Activated naive CD8-positive, alpha-beta T cell treated with anti-CD3 and anti-CD28 coated beads for 36 hours (primary cell): ENCODE measurements at places on chromosomes 12 and 14.
A peak's percentile ranks its signal among the peaks of the same experiment; 100 is the strongest.

DNA sequence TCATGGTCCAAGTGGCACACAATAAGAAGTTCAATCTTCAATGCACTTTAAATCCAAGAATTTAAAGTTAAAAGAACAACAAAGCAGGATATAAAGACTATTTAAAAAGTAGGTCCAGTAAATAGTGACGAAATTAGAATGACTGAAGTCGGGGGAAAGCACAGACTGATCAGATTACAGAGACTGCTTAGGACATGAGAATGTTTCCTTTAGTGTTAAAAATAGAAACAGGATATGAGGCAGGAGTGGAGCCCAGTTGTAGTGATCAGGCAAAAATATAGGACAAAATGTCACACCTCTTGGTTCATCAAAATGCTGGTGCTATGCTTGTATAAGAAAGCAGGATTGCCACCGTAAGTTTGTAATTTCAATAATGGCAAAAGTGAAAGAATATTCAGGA is 52.2 kb upstream of the CD163 start:
- no peak for DNase-seq

GRCh38 chr14:86501611-86502010 is 971.7 kb downstream of the FLRT2 start:
- DNase-seq, result no peak

GRCh38 chr12:52821826-52822660 is 8.1 kb upstream of the KRT4 start:
- DNase-seq, result no peak

DNA sequence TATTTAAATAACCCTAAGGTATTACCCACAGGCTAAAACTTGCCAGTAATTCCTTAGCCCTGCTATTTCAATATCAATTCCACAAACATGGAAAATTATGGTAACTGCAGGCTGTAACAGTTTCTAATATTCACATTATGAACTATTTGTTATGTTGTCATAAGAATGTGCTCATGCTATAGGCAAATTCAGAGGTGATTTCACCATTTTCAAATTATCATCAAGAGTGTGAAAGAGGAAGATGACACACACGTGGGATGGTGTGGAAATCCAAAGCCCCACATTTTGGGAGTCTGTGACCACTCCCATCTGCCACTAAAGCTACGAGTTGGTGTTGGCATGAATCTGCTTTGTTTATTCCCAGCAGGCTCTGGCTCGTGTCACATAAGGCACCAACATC is 5.9 kb upstream of the MYO1A start:
- no peak for DNase-seq

GRCh38 chr14:41608681-41609390 is 2.2 kb downstream of the LRFN5 start:
- no peak for DNase-seq

DNA sequence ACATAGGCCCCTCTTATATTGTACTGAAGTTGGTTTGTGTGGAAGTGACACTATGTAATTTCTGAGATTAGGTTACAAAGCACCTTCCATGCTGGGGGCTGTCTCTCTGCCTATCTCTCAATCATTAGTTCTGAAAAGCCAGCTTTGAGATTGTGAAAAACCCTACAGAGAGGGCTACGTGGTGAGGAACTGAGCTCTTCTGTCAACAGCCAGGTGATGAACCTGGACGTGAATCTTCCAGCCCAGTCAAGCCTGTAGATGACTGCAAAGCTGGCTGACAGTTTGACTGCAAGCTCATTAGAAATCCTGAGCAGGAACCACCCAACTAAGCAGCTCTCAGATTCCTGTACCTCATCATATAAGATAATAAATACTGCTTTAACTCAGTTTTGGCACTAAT is 36.3 kb upstream of the BBS10 start:
- no peak for DNase-seq

DNA sequence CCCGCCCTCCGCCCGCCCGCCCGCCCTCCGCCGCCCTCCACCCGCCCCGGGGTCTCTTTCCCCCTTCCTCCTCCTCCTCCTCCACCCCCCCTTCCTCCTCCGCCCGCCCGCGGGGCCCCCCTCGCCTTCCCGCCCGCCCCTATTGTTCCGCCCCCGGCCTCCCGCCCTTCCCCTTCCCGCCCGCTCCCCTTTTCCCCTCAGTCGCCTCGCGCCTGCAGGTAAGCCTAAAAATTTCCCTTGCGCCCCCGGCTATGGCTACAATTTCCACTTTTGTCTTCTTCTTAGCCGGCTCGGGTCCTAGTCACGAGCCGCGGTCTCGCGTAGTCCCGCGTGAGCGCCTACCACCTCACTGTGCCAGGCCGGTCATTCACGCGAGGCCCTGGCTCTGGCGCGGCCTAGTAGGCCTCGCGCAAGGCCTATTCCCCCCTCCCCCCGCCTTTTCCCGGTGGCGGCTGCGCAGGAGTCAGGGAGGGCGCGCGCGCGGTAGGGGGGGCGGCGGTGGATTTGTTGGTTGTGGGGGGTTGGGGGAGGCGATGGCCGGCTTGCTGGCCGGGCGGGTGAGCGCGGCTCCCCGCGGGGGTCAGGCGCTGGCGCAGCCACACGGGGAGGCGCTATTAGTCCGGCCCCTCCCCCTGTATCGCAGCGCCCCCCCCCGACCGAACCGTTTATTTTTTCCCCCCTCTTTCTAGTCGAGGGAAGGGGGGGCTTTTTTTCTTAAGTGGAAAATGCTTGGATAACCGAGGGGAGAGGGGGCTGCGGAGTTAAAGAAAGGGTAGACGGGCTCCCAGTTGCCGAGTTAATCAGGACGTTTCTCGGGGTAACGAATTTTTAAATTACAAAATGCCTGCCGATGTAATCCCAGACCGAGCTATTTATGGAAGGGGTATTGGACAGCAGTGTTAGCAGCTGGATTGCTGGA is 516 bp downstream of the PCBP2 start:
- DNase-seq, result peak; percentile 74

GRCh38 chr14:30362369-30363218 is 196.4 kb upstream of the G2E3 start:
- no peak for DNase-seq

GRCh38 chr14:101411151-101411550 is 150.1 kb upstream of the DIO3 start:
- DNase-seq, result no peak
